ENCODE measurements at places on chromosomes 3 and 15.

DNA sequence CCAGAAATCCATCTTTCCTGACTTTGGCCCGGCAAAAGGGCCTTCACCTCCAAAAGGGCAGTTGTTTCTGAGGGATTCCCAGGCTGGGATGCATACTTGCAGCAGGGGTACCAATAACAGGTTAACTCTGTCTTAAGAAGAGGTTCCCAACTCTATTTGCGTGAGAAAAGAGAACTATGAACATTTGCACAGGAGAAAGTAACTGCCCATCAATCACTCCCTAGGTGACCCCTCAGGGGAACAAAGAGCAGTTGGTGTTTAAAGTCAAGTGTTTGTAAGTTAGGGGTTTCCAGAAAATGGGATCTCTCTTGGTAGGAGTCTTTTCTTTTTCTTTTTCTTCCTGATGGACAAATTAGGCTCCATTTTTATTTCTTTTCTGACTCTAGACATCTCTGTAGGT, 97.3 kb downstream of the EPHB1 start:
- no peak for DNase-seq
- H3K36me3 ChIP-seq, result no peaks in the 10 kb centered on the region
- no peak overlapping the region for H3K4me3 ChIP-seq
- H3K27ac ChIP-seq, result no peak overlapping the region
- H3K27me3 ChIP-seq, result no peaks in the 10 kb centered on the region
- no peaks in the 10 kb centered on the region for H3K4me1 ChIP-seq

DNA sequence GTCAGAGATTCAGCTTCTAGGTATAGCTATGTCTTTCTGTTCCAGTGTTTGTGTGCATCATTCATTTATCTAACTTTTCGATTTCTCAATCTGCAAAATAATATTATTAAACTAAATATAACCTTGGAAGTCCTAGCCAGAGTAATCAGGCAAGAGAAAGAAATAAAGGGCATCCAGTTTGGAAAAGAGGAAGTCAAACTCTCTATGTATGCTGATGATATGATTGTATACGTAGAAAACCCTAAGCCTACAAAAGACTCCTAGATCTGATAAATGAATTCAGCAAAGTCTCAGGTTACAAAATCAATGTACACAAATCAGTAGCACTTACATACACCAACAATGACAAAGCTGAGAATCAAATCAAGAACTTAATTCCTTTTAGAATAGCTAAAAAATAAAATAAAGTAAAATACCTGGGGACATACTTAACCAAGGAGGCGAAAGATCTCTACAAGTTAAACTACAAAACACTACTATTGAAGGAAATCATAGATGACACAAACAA, 718.2 kb downstream of the NTRK3 start:
- H3K36me3 ChIP-seq, result no peaks in the 10 kb centered on the region
- H3K4me1 ChIP-seq, result no peaks in the 10 kb centered on the region

GRCh38 chr15:85804481-85805170, 9.9 kb upstream of the KLHL25 start:
- H3K27ac ChIP-seq, result no peak overlapping the region
- no peaks in the 10 kb centered on the region for H3K4me1 ChIP-seq
- H3K27me3 ChIP-seq, result no peaks in the 10 kb centered on the region

DNA sequence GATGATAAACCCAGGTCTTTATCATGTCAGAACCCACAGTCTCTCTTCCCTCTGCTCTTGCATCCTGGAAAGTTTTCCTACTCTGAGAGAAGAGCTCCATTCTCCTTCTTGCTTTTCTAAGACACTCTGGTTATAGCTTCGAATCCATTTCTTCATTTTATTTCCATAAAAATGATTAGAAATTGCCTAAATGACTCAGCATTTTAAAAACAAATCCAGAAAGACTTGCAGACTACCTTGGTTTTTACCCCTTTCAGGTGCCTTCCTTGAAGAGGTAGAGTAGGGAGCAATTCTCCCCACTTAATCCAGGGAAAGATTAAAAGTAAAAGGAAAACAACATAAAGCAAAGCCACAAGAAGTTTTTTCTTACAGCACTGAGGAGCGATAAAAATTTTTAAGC, 1256.0 kb downstream of the ROBO1 start:
- H3K4me1 ChIP-seq, result peaks cover 4% of the 10 kb centered on the region
- H3K4me3 ChIP-seq, result no peak overlapping the region
- H3K27ac ChIP-seq, result no peak overlapping the region
- no peaks in the 10 kb centered on the region for H3K36me3 ChIP-seq
- no peaks in the 10 kb centered on the region for H3K27me3 ChIP-seq

DNA sequence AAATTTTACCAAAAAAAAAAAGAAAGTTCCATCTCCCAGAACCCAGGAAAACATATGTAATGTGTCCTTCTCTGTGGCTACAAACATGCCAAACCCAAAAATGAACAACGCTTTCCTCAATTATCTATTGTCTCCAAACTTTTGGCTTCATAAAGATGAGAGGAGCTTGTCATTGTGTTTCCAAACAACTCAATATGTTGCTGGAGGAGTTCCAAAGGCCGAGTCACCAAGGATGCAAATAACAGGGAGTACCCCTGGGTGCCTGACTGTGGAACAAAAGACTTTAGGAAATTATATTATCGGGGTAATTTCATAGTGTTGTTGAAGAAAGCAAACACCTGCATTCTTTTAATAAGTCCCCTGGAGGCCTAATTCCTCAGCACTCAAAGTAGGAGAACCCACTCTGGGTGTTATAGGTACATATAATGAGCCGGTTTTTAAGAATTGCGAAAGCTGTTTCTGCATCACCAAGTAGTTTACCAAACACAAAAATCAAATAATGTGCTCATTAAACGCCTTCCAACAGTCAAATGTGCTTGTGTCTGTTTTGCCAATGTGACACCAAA, 206.3 kb upstream of the PRICKLE2 start:
- H3K27ac ChIP-seq, result no peak overlapping the region
- no peak overlapping the region for H3K4me3 ChIP-seq
- H3K4me1 ChIP-seq, result no peaks in the 10 kb centered on the region
- no peak for DNase-seq

DNA sequence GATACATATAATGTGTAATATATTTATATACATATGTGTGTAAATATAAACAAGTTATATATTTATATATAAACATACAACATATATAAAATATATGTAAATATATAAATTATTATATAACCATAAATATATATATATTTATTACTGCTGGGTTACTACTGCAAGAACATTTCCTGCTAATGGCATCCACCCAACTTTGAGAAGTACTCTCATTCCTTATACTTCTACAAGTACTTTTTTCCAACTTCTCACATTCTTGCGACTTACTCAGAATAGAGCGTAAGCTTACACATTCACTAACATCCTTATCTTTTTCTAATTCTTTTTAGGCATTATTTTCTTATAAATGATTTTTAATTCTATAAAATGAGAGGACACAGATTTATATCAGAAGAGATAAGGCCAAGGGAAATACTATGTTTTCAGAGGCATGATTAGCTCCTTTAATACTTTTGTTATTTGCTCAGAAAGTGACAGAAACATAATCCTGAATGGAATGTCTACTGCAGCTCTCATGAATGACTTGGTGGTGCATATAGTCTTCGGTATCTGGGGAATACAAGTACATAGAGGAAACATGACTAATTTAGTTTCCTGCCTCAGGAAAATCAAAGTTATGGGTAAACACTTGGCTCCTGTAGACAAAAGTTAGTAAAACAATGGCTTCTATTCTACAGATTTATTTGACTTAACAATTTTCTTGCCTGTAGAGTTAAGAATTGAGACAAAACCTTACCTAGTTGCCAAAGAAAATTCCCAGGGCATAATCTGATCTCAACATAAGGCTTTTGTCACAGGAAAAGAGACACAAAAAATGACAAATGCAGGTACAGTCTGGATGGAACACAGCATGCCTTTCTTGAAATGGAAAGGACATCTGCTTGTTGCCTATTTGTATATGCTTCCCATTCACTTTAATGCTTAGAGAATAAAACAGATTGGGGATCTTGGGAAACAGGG, 453.9 kb downstream of the SQOR start:
- H3K36me3 ChIP-seq, result no peaks in the 10 kb centered on the region
- no peaks in the 10 kb centered on the region for H3K4me1 ChIP-seq
- no peaks in the 10 kb centered on the region for H3K27me3 ChIP-seq
- peak; percentile 21 for DNase-seq
- H3K4me3 ChIP-seq, result no peak overlapping the region
- no peak overlapping the region for H3K27ac ChIP-seq

DNA sequence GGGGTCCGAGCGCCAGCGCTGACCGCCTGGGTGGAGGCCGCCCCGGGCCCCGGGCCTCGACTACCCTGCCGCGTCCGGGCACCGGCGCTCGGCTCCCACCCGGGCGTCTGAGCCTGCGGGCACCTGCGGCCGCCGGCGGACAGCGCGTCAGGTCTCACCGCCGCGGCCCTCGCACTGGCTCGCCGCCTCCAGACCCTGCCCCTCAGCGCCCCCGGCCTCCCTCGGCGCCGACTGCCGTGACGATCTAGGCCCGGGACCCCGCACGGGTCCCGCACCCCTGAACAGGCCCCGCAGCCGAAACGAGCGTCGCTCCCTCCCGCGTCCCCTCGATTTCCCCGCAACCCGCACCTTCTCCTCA, 297 bp downstream of the PRC1 start:
- DNase-seq, result no peak
- peaks cover 10% of the 10 kb centered on the region for H3K36me3 ChIP-seq
- H3K4me3 ChIP-seq, result peak overlapping the region; percentile 81
- H3K4me1 ChIP-seq, result no peaks in the 10 kb centered on the region
- H3K27ac ChIP-seq, result peak overlapping the region; percentile 93

DNA sequence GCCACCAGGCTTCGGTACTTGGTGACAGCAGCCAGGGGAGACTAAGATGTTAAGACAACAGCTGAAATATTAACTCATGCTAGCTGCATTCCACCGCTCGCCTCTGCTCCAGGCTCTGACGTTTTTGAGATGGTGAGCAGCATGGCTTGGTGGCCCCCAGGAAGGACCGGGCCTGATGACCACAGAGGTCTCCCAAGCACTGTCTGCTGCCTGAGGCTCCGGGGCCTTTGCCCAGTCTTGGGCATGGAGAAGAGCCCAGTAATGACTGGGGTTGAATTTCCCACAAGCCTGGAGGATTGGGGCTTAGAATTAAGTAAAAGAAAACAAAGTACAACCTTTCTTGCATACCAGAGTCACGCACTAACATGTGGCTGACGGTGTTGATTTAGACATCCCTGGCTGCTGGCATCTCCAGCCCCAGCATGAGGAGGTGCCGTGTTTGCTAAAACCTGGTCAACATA, 243.6 kb upstream of the LYSMD4 start:
- no peaks in the 10 kb centered on the region for H3K27me3 ChIP-seq
- no peak overlapping the region for H3K27ac ChIP-seq
- H3K36me3 ChIP-seq, result no peaks in the 10 kb centered on the region
- H3K4me3 ChIP-seq, result no peak overlapping the region
- H3K4me1 ChIP-seq, result no peaks in the 10 kb centered on the region

- H3K27ac ChIP-seq, result no peak overlapping the region
- no peaks in the 10 kb centered on the region for H3K4me1 ChIP-seq
- H3K4me3 ChIP-seq, result no peak overlapping the region
- H3K36me3 ChIP-seq, result peaks cover 8% of the 10 kb centered on the region
Measured at GRCh38 chr3:101362406-101362805, 42.0 kb upstream of the IMPG2 start.

- no peaks in the 10 kb centered on the region for H3K4me1 ChIP-seq
- H3K27me3 ChIP-seq, result no peaks in the 10 kb centered on the region
- no peaks in the 10 kb centered on the region for H3K36me3 ChIP-seq
- no peak overlapping the region for H3K4me3 ChIP-seq
- no peak overlapping the region for H3K27ac ChIP-seq
- DNase-seq, result no peak
Measured at GRCh38 chr3:97265237-97266005, 451.0 kb downstream of the EPHA6 start.

- no peaks in the 10 kb centered on the region for H3K36me3 ChIP-seq
- peak; percentile 90 for DNase-seq
- no peaks in the 10 kb centered on the region for H3K27me3 ChIP-seq
- H3K4me1 ChIP-seq, result peaks cover 32% of the 10 kb centered on the region
- peak overlapping the region; percentile 9 for H3K27ac ChIP-seq
Measured at GRCh38 chr3:65960087-65960486, 78.6 kb downstream of the MAGI1 start.

DNA sequence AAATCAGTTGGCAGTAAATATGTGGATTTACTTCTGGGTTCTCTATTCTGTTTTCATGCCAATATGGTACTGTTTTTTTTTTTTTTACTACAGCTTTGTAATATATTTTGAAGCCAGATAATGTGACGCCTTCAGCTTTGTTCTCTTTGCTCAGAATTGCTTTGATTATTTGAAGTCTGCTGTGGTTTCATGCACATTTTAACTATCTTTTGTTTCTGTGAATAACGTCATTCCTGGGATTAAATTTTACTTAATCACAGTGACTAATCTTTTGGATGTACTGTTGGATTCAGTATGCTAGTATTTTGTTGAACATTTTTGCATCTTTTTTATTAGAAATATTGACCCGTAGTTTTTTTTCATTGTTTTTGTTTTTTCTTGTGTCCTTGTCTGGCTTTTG, 576.5 kb downstream of the ZNF385D start:
- peak; percentile 88 for DNase-seq
- no peaks in the 10 kb centered on the region for H3K27me3 ChIP-seq

- no peak overlapping the region for H3K27ac ChIP-seq
- H3K4me3 ChIP-seq, result no peak overlapping the region
- no peak for DNase-seq
- peaks cover 8% of the 10 kb centered on the region for H3K36me3 ChIP-seq
Measured at GRCh38 chr3:146115619-146116018, 45.4 kb downstream of the PLOD2 start.

- H3K27me3 ChIP-seq, result no peaks in the 10 kb centered on the region
- H3K27ac ChIP-seq, result no peak overlapping the region
- peaks cover 9% of the 10 kb centered on the region for H3K4me1 ChIP-seq
- no peak overlapping the region for H3K4me3 ChIP-seq
- H3K36me3 ChIP-seq, result no peaks in the 10 kb centered on the region
- DNase-seq, result no peak
Measured at GRCh38 chr3:196652961-196653795, 13.7 kb downstream of the NRROS start.

DNA sequence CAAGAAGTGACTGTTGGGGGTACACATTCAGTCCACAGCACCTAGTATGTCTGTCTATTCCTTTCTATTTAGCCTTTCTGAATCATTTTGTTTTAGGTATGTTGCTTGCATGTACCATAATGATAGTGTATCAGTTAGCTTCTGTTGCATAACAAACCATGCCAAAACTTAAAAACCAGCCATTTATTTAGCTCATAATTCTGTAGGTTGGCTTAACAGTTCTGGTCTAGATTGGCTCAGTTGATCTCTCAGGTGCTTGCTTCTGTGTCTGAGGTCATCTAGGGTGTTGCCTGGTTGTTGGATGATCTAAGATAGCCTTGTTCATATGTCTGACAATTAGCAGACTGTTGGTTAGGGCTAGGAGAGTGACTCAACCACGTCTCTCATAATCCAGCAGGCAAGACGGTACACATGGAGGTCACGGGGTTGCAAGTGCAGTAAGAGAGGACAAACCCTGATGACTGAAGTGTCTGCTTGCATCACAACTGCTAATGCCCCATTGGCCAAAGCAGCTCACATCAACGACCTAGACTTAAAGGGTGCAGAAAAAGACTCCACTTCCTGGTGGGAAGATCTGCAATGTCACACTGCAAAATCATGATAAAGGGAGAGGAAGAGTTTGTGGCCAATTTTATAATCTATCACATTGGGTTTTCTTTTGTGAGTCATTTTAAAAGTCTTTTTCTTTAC, 6.8 kb upstream of the PDCD6IP start:
- H3K36me3 ChIP-seq, result no peaks in the 10 kb centered on the region
- no peak overlapping the region for H3K4me3 ChIP-seq
- H3K27ac ChIP-seq, result no peak overlapping the region

- H3K4me3 ChIP-seq, result no peak overlapping the region
- H3K36me3 ChIP-seq, result no peaks in the 10 kb centered on the region
- no peaks in the 10 kb centered on the region for H3K27me3 ChIP-seq
- DNase-seq, result no peak
Measured at GRCh38 chr15:99361545-99362185, 110.4 kb downstream of the LRRC28 start.

GRCh38 chr15:88019656-88020055, 236.9 kb downstream of the NTRK3 start:
- H3K36me3 ChIP-seq, result no peaks in the 10 kb centered on the region
- no peak overlapping the region for H3K27ac ChIP-seq
- no peaks in the 10 kb centered on the region for H3K27me3 ChIP-seq
- H3K4me3 ChIP-seq, result no peak overlapping the region
- H3K4me1 ChIP-seq, result peaks cover 6% of the 10 kb centered on the region
